ENCODE measurements at places on chromosomes 6 and 20. TPM values are rescaled to one million over a fixed set of nuclear protein-coding genes. Genes with fewer than 3 reads are reported as not detected.

CST2 gene
- total RNA-seq = 6.9 TPM

CST5 gene
- not detected for total RNA-seq

C20orf204 gene
- total RNA-seq = 0.77 TPM

ANKEF1 gene
- 0.96 TPM for total RNA-seq

CYP39A1 gene
- under 0.01 TPM for total RNA-seq

HLA-F gene
- 3.8 TPM for total RNA-seq

APCDD1L gene
- 7.3 TPM for total RNA-seq

PDYN gene
- not detected for total RNA-seq

PI16 gene
- 0.28 TPM for total RNA-seq

OR12D3 gene
- not detected for total RNA-seq

Measured in regular cardiac myocyte (primary cell).